ENCODE measurements at places on chromosomes 12 and 14.

DNA sequence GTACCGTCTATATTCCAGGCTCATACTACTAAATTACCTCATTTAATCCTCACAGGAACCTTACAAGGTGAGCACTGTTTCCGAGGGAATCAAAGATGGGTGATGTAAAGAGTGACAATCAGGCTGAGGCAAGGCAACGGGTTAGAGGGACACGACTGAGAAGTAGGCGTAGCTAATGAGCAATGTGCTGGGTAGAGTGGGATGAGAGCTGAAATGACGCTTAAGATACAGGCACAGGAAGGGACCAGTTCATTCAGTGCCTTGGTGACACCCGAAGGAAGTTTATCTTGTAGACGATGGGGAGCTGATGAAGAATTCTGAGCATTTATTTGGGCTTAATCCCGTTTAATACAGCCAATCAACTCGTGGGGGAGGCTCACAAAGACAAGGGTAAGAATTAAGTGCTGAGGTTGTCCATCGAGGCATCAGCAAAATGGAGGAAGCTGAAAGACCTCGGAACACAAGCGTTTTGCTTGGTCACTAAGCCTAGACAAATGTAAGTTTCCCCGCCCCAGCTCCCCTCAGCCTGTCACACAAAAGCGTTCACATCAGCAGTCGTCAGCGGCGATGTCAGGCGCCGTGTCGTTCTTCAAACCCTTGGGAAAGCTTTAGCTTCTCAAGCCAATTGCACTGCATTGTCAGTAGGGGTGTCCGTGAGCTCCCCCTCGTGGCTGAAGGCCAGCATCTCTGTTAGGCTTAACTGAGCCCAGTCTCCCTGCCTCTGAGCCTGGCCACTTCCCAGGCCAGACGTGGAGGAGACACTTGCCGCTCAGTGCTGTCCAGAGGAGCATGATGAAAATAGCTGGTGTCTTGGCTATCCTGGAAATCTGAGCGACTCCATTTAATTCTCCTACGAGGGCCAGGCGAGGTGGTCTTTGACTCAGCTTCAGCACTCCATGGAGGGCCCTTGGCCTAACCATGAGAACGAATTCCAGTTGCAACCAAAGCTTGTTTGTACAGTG lies 288.5 kb upstream of the G2E3 start:
- DNase-seq = peak; percentile 45

DNA sequence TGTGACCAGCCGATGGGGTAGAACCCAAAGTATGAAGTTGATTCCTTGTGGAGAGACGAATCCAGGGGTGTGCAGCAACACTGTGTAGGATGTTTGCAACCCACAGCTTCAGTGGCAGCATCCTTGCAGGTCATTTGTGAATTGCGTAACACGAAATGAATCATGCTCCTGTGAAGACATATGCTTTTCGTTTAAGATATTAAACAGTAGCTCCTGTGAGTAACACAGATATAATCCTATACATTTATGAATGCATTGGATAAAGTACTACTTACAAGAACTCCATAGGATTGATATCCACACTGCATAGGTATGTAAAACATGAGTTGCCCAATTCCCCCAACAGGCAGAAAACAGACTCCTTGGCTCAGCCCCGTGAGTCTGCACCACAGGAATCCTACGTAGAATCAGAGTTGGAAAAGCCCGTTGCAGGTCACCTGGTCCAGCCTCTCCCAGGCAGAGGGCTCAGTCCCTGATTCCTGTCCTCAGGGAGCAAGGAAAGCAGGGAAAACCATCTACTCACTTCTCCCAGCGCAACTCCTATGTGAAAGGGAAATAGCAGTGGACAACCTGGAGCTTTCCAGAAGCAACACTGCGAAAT lies 75.8 kb downstream of the GPATCH2L start:
- no peak for DNase-seq

GRCh38 chr14:23307687-23308644 lies 1.3 kb downstream of the BCL2L2 start:
- no peak for DNase-seq

GRCh38 chr14:54579621-54580020 lies 12.7 kb downstream of the SAMD4A start:
- no peak for DNase-seq

DNA sequence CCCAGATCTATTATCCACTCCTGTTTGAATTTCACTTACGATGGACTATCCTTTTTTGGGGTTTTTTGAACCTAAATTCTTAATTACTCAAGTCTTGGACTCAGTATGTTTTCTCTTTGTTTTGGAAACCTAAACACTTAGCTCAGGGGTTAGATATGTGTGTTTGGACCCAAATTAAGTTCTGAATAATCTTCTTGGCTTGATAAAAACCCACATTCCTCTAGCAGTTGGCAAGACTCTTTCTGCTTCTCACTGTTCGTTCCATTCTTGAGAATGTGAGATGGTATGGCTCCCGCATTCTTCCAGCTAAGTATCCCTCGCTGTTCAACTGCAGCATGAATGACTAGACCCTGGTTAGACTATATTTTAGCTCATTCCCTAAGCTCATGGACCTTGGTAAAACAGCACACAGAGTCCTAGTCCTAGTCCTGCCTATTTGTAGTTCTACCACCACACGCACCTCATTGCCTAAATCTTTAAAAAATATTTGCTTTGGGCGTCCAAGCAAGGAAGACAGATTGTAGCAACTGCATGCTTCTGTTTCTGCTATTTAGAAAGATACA lies 860.0 kb downstream of the RPS29 start:
- no peak for DNase-seq

DNA sequence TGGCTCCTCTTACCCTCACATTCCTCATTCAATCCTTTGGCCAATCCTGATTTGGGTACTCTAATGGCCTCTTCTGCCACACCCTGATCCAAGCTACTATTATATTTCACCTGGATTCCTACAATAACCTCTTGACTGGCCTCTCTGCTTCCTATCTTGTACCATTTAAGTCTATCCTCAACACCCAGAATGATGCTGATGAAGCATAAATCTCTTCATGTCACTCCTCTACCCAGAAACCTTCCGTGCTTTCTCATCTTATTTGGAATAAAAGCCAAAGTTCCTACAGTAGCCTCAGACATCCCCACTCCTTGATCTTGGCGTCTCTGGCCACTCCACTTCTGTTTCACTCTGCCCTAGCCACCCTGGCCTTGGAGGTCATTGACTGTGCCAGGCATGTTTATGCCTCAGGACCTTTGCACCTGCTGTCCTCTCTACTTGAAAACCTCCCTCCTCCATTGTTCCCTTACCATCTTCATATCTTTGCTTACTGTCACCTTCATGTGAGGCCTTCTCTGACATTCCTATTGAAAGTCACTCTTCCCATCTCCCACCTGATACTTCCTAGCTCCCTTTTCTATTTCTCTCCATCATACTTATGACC lies 46.4 kb upstream of the NRXN3 start:
- DNase-seq = no peak

DNA sequence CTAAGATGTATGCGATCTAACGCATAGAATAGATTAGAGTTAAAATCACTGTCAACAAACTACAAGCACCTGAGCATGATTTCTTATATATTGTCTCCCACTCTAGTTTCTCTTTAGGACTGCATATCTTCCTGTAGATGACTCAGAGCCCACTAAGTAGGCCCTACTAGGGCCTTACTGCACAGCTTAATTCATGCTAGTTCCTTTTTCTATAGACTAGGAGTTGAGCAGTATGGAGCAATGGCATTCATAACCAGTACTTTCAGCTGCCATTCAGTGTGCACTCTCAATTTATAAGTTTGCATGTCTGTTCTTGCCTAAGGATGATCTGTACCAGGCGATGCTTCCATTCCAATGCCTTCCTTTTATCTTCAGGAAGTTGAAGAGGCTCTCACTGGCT lies 103.5 kb downstream of the METTL25 start:
- DNase-seq = no peak

DNA sequence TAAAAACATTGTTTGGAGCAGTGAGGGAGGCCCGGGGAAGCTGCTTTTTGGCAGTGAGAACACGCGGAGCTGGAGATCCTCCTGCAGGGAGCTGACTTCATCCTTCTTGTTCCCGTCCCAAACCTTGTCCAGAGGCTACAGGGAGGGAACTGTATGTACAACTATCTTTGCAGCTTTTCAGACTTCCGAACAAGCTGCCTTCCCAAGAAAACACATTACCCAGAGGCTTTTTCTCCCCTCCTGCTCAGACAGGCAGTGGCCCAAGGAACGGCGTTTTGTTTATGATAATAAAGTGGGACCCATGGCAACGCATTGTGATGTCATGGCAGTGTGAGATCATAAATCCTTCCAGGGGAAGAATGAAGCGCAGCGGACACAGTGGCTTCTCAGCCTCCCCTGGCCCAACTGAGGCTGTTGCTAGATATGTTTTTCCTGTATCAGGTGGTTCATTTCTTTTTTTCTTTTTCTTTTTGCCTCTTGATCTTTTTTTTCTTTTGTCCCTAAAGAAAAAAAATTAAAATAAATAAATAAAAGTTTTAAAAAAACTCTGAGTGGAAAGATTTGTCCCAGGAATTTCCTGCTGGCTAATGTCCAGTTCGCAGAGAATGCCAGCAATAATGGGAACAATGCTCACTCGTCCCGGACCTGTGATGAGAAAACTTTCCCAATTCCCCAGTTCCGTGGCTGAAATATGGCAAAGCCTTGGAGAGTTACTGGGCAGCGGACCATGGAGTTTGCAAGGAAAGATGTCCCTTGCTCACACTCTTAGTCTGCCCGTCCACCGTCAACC lies 103.4 kb upstream of the MAP1LC3B2 start:
- DNase-seq = no peak

DNA sequence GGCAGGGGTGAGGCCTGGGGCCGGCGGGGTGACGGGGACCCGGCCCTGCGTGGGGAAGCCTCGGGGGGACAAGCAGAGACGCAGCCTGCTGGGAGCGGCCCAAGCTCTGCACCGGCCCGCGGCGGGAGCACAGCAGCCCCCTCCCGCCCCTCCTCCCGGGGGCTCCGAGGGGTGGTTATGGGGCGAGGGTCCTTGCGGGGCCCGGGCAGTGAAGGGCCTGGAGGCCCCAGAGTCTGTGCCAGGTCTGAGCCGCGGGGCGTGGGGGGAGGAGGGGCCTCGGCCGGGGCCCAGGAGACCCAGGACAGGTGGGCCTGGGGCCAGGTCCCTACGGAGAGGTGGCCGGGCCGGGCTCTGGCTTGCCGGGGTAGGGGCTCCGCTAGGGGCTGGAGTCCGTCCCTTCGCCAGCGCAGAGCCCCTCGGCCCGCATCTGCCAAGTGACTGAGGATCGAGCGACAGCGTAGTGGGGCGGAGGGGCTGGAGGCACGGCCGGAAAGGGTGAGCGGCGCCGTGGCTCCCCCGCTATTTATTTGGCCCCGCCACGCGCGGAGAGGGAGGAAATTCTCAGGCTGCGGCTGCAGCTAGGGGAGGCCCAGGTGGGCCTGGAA lies 495 bp downstream of the TMEM121 start:
- no peak for DNase-seq

GRCh38 chr12:59027199-59027598 lies 106.9 kb upstream of the LRIG3 start:
- no peak for DNase-seq

DNA sequence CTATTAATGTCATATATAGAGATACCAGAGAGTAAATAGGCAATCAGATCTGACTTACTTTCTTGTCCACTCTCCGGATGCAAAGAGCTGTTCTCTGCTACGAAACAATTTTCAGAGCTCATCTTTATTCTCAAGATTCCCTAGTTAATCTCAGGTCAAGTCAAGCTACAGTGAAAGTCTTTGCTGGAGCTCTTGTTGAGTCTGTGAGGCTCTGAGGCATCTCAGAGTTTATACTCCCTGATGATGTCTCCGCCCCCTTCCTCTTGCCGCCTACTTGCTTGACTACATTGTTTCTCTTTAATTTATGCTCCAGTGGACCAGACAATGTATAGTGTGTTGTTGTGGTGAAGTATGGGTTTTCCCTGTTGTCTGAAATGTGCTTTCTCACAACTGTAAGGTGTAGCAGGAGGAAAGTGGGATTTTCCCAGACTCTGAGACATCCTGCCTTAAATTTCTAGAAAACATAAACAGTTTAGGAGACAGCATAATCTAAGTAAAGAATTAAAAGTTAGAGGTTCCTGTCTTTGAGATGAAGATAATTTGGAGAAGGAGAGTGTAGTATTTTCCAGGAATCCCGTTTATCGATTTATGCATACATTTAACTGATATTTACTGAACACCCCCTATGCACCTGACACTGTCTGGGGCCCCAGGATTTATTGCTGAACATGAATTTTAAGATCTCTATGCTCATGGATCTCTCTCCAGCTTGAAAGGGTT lies at the start of gene CD69:
Gene CD69, minus strand, starts transcription at position 203 of the 720 bp plus-strand sequence. Its CDS starts 81 bp downstream, at position 122.
- DNase-seq = peak; percentile 64

DNA sequence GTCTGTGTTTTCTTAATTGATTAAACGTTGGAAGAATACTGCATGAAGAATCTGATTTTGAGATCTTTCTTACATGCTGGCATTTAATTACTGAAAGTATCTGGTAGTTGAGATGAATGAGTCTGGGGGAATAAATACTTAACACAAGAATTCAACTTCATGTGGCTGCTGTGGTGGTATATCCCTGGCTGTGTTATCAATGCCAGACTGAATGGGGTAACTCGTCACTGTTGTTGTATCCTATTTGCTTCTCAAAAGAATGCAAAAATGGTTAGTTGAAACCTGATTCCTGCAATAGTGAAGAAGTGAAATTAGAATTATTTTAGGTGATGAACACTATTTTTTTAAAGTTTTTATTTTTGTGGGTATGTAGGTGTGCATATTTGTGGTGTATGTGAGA lies 72.5 kb downstream of the HMGA2 start:
- DNase-seq = no peak

DNA sequence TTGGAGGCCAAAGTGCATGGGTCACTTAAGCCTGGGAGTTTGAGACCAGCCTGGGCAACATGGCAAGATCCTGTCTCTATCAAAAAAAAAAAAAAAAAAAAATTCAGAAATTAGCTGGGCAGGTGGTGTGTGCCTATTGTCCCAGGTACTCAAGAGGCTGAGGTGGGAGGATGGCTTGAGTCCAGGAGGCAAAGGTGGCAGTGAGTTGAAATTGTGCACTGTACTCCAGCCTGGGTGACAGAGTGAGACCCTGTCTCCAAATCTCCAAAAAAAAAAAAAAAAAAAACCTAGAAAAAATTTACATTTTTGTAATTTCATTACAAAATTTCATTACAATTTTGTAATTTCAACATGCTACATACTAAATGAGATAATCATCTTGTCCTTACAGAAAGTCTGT lies 42.7 kb downstream of the SYNE2 start:
- DNase-seq = no peak

DNA sequence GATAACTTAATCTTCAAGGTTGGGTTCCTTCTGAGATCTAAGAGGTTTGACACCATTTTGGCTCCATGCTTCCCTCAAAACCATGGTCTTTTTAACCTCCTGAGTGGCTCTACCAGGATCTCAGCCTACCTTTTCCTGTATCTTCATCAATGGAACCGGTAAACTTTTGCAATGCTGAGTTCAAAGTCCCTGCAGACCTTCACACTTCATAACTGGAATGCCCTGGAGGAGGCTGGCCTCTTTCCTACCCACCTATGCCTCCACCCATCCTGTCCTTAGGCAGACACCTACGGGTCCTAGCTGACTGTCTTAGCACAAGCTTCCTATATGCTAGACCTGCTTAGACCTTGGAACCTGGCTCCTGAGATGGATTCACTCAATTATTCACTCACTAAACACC lies 89.5 kb upstream of the EEA1 start:
- no peak for DNase-seq

GRCh38 chr14:103887557-103888115 lies 40.3 kb upstream of the PPP1R13B start:
- DNase-seq = no peak
